ENCODE measurements at places on chromosomes 16 and 17.
A peak's percentile ranks its signal among the peaks of the same experiment; 100 is the strongest.

- DNase-seq: peak; percentile 47
Measured at GRCh38 chr17:41689497-41690299, 1.0 kb downstream of the EIF1 start.

- DNase-seq: no peak
Measured at GRCh38 chr17:79809530-79810129, 12.8 kb upstream of the CBX8 start.

- no peak for DNase-seq
Measured at GRCh38 chr16:46911038-46911437, 26.9 kb downstream of the GPT2 start.

GRCh38 chr17:50035421-50035879, 20.5 kb upstream of the ITGA3 start:
- no peak for DNase-seq

DNA sequence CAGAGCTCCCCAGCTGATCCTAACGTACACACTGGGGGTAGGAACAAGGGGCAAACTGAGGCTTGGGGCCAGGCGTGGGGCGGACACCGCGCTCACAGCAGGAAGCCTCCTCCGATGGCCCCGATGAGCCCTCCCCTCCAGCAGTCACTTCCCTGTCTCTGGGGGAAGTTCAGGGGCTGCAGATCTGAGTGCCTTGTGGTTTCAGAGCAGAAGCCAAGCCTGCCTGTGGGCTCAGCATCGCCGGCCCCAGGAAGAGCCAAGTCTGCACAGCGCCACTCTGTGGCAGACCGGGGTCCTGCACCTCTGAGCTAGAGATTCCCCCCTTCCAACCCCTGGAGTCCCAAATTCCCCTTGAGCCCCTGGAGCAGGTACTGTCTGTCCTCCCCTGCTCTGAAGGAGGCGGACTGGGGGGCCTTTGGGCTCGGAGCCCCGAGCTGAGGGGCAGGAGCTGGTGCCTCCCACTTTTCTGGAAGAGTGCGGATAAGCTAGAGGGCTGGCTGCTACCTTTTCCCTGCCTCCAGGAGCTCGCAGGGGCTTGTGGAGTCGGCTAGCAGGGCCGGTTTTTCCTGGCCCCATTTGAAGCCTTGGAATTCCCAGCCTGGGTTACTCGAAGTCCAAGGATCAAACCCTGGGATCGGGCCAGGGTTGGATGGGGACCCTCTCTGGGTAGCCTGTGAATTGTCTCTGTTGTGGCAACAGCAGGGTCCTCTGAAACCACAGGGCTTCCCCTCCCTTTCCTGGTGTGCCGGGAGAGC, 2.9 kb downstream of the GSE1 start:
- peak; percentile 76 for DNase-seq

GRCh38 chr16:4960579-4960978, 2.4 kb downstream of the SEC14L5 start:
- DNase-seq: no peak

GRCh38 chr16:87305505-87306391, 11.4 kb downstream of the C16orf95 start:
- DNase-seq: no peak

DNA sequence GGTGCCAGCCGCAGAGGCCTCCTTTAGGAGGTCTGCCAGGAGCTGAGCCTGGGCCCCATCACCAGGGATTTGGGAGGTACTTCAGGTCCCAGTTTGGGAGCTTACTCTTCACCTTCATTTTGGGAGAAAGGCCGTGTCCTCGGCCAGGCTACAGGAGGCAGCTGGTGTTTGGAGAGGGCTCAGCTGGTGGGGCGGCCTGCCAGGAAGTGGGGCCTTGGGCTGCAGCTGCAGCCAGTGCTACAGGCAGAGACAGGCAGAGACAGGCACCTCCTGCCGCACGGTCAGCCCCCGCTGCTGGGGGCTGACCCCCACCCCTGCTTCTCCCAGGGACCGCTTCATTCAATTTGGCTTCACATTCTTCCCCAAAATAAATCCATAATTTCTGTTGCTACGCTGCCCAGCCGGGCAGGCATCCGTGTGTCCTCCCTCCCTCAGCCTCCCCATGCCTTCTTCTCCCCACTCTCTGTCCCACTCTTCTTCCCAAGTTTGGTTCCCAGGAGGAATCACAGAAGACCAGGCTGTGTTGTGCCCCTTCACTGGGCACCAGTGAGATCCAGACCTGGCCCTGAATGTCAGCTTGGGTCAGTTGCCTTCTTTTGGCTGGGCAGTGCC, 6.1 kb downstream of the TMEM235 start:
- no peak for DNase-seq

GRCh38 chr17:28366605-28367004, 1.6 kb upstream of the SEBOX start:
- no peak for DNase-seq

- DNase-seq: no peak
Measured at GRCh38 chr17:39925282-39926134, 1.9 kb downstream of the ORMDL3 start.

GRCh38 chr17:50181144-50181543, 15.3 kb downstream of the SGCA start:
- DNase-seq: no peak

DNA sequence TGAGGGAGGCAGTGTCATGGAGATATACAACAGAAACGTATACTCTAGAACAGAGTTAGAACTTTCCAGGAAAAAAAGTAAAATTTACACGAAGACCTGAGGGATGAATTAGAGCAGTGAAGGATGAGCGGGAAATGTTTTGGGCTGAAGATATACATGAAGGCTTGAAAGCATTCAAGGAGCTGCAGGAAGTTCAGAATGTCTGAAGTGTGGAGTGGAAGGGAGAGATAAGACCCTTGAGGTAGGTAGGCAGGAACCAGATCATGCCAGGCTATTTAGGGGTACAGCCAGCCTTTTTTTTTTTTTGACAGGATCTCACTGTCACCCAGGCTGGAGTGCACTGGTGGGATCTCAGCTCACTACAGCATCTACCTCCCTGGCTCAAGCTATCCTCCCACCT, 3.2 kb upstream of the NLK start:
- DNase-seq: no peak

All from stimulated activated CD4-positive, alpha-beta T cell treated with anti-CD3 and anti-CD28 coated beads, Interleukin-1b, Interleukin-23, amount 100 ng/mL, for 48 hours (primary cell).